ENCODE measurements at places on chromosomes 5 and 9. TPM values are rescaled to one million over a fixed set of nuclear protein-coding genes. Genes with fewer than 3 reads are reported as not detected.

DNA sequence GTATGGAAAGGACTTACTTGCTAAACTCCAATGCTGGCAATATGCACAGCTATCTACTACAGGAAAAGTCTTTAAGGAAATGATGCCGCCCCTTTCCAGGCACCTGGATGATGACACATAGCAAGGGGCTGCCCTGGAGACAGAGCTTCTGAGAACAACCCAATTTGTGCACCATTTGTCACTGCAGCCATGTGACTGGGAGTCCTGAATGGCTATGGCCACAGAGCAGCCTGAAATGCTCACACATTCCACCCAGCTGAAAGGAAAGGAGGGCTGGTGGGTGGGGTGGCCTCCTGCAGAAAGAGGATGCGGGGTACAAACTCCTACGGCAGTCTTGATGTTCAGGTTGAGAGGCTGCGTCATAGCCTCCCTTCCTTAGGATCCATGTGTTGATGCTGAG is 70.1 kb upstream of the FSTL4 start:
- no peak for DNase-seq

Gene FOXD4L5
- polyA plus RNA-seq, result not detected

Gene CARD6
- 3.8 TPM for polyA plus RNA-seq

GRCh38 chr5:15116996-15117395 is 245.4 kb upstream of the ANKH start:
- DNase-seq, result no peak

Gene TOR1A
- 16.1 TPM for polyA plus RNA-seq

DNA sequence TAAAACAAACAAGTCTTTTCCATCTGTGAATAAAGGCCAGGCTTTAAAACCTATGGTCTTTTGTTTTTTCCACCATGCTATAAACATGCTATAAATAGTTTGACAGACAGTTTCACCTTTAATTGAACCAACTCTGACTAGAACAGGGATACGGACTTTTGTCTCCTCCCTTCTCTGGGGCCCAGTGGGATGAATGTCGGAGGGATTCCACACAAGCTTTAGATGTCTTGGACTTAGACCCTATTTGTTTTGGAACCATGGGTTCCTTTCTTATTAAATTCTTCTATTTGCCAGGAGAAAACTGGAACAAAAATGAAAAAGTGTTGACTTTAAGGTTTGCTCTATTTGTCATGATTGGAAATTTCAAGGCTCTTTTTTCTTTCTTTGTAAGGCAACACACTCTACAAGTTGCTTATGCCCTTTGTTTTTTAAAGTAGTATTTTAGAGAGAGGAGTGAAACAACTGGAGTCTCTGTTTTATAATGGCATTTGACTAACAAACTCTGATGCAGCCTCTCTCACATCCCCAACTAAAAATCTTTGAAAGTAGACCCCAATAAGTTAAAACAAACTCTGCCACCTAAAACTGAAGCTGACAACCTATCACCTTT is 145.3 kb downstream of the MLLT3 start:
- no peak for DNase-seq

Gene EGFLAM
- polyA plus RNA-seq, result 3.9 TPM

DNA sequence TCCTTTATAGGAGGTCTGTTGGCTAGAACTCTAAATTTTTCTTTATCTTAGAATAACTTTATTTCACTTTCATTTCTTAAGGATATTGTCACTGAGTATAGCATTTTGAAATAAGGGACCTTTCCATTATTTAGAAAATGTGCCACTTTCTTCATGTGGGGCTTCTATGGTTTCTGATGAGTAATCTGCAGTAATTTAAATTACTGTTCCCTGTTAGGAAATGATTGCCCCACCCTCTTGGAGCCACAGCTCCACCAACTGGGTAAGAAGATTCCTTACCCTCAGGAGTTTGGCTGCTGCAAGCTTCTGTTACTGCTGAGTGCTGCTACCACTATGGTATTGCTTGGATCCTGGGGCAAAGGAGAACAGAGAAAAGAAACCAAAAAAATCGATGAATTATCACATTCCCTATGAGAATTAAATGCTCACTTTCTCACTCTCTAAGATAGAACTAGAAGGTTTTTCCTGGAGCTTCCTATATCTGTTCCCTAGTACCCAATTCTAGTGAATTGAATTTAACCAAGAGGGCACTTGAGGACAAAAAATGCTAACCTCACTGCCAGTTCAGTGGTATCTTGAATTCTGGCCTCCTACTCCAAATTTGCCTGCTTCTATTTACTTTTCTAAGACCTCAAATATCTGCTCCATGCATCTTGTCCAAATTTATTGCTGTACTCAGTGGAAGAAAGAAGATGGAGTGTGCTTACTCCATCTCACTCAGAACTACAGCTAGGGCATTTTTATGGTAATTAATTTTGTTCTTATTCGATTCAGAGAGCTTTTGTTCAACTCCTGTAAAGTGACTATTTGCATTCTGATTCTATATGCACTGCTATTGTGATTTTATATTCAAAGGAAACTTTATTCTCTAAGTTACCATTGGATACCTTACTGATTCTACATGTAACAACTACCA is 2111.3 kb downstream of the MAT2B start:
- DNase-seq, result no peak

DNA sequence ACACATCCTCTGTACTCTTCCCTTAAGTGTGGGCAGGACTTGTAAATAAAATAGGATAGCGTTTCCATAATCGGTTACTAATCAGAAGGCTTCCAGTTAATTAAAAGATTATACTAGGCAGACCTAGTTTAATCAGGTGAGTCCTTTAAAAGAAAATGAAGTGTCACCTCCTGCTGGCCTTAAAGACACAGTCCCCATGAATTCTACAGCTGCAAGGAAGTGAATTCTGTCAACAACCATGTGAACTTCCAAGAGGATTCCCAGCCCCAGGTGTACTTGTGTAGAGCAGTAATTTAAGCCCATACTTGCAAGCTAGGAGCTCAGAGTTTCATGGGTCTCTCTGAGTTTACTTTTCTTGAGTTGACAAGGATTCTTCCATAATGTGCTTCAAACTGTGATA is 918.3 kb downstream of the DTWD2 start:
- no peak for DNase-seq

- DNase-seq, result peak; percentile 76
These were observed 11.7 kb upstream of the FGF1 start for GRCh38 chr5:142697356-142698255.

Gene WDR38
- 0.09 TPM for polyA plus RNA-seq

GRCh38 chr5:35881758-35882157 is 25.1 kb downstream of the IL7R start:
- no peak for DNase-seq

DNA sequence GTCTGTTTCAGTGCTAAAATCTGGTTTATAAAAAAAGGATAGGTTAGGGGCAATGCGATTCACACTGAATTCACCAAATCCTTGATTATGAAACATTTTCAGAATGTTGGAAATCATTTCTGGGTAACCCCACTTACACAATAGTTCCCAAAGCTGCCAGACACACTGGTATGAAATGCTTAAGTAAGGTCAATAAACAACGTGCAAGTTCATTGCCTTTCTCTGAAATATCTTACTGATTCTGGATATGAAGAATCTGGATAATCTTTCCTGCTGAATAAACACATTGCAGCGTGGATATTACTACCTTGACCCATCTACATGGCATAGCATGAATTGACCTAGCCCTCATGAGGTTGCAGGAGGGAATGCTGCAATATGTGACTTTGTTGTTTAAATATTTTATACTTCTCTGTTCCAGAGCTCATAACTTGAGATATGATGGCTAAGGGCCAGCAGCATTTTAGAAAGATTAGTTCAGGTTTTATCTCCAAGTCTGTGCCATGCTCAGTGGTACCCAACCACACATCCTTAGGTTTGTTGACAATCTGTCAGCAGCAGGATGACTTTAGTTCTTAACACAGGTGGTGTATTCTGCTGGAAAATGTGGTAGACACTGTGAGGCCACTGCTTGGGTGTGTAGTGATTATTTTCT is 121.0 kb downstream of the NREP start:
- no peak for DNase-seq

DNA sequence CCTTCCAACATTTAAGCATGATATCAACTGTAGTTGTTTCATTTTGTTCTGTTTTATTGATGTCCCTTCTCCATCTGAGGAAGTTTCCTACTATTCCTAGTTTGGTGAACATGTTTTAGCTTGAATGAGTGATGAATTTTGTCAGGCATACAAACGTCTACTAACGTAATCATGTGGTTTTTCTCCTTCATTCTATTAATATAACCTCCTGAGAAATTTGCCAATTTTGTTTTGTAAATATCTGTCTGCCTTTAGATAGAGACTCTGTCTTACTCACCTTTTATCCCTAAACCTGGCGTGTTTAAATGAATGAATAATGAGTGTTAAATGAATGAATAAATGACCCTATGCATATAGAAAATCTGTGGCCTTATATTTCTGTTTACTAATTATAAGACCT is 26.5 kb upstream of the NREP start:
- DNase-seq, result no peak

Data from right cardiac atrium (tissue), 5 donors.